ENCODE measurements at places on chromosomes 1 and 21. TPM values are rescaled to one million over a fixed set of nuclear protein-coding genes. Genes with fewer than 3 reads are reported as not detected.

Gene FMOD
- 4.4 TPM for polyA plus RNA-seq

Gene L1TD1
- 0.01 TPM for polyA plus RNA-seq

Gene UMODL1
- 0.18 TPM for polyA plus RNA-seq

Gene PDE9A
- polyA plus RNA-seq = 1.8 TPM

Gene CLCA4
- polyA plus RNA-seq = 356 TPM

Gene PTGER3
- polyA plus RNA-seq = 0.29 TPM

Gene TRIM58
- polyA plus RNA-seq = 0.15 TPM

Gene KRTAP12-2
- polyA plus RNA-seq = not detected

Gene EFNA1
- polyA plus RNA-seq = 32.9 TPM

Gene TCP10L
- polyA plus RNA-seq = 0.67 TPM

Gene KRTAP15-1
- polyA plus RNA-seq = not detected

Gene OLFML2B
- polyA plus RNA-seq = 0.29 TPM

Gene PTPN7
- 1.6 TPM for polyA plus RNA-seq

Gene CADM3
- 2.0 TPM for polyA plus RNA-seq

Gene HSD3B2
- polyA plus RNA-seq = not detected

Gene TNFSF4
- 0.08 TPM for polyA plus RNA-seq

Gene MIB2
- 153 TPM for polyA plus RNA-seq

Gene TDRD10
- 1.3 TPM for polyA plus RNA-seq

Gene PUSL1
- 24.8 TPM for polyA plus RNA-seq

Gene IL12RB2
- 1.3 TPM for polyA plus RNA-seq

Gene F3
- 39.1 TPM for polyA plus RNA-seq

Gene IPP
- polyA plus RNA-seq = 3.7 TPM

Gene GRIK3
- polyA plus RNA-seq = 0.13 TPM

Gene MCOLN3
- 0.51 TPM for polyA plus RNA-seq

Gene OR2T2
- not detected for polyA plus RNA-seq

Gene DENND2C
- 21.4 TPM for polyA plus RNA-seq

Gene CFHR2
- polyA plus RNA-seq = not detected

Gene CLDN8
- 1.4 TPM for polyA plus RNA-seq
